ENCODE measurements at places on chromosomes 12 and 14.
A peak's percentile ranks its signal among the peaks of the same experiment; 100 is the strongest.

GRCh38 chr12:121888083-121888477 is 510 bp upstream of the PSMD9 start:
- DNase-seq = no peak

- DNase-seq = no peak
Observed at GRCh38 chr12:69627501-69627900, 16.8 kb upstream of the LRRC10 start.

DNA sequence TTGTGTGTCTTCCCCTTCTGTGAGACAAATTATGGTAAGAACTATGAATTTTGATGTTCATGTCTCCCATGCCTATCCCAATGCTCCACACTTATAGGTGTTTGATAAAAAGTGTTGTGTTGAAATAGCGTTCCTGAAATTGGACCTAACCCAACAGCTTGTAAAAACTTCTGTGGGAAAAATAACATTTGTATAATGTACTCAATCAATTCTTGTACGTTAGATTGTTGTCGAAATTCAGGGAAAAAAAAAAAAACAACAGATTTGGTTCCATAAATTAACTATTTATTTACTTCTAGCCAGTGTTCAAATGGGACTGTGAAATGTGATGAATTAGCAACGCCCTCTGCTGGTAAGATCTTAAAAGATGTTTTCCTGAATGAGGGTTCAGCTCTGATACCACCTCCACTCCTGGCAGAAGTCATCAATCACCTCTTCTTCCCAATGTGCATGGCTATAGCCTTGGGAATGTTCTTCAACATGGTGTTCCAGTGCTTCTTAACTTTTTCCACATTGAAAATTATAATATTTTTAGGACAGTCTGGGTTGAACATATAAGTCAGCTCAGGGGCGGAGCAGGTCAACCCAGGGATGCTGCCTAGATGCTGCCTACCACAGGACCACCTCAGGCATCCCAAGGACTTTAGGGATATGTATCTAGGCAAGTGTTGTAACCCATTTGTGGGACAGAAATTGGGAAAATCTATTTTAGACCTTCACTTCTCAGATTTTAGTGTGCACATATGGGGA is 170.6 kb downstream of the OTOGL start:
- DNase-seq = no peak

- DNase-seq = no peak
Observed at GRCh38 chr12:1199700-1200099, 208.7 kb downstream of the ERC1 start.

- DNase-seq = no peak
Observed at GRCh38 chr12:50894241-50894640, 51.5 kb downstream of the TMPRSS12 start.

DNA sequence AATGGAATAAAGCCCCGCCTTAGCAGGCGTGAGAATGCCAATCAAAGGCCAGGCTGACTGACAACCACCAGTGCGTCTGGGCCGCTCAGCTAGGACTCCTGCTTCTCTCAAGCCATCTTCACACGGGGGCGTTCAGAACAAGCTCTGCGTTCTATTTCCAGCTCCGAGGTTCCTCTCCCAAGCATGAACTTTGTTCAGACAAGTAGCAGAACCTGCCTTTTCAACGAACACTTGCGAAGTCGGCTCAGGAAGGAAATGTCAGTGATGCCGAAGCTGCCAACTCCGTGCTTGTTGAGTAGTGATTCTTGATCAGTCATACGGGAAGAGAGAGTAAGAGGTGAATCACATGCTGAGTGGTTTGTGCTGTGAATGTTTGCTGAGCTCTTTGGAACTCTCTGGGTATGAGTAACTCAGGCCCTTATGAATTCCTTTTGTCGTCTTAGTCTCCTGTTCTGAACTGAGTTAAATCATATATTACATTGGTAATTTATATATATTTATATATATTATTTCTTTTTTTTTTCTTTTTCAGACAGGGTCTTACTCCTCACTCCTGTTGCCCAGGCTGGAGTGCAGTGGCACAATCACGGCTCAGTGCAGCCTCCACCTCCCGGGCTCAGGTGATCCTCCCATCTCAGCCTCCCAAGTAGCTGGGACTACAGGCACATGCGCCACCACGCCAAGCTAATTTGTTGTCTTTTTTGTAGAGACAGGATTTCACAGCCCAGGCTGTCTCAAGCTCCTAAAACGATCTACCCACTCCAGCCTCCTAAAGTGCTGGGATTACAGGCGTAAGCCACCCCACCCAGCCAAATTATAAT is 29.4 kb upstream of the BCL7A start:
- peak; percentile 59 for DNase-seq

- DNase-seq = no peak
Observed at GRCh38 chr12:125006365-125006764, 12.9 kb downstream of the BRI3BP start.

GRCh38 chr14:29475641-29476040 is 452.0 kb downstream of the PRKD1 start:
- DNase-seq = no peak

DNA sequence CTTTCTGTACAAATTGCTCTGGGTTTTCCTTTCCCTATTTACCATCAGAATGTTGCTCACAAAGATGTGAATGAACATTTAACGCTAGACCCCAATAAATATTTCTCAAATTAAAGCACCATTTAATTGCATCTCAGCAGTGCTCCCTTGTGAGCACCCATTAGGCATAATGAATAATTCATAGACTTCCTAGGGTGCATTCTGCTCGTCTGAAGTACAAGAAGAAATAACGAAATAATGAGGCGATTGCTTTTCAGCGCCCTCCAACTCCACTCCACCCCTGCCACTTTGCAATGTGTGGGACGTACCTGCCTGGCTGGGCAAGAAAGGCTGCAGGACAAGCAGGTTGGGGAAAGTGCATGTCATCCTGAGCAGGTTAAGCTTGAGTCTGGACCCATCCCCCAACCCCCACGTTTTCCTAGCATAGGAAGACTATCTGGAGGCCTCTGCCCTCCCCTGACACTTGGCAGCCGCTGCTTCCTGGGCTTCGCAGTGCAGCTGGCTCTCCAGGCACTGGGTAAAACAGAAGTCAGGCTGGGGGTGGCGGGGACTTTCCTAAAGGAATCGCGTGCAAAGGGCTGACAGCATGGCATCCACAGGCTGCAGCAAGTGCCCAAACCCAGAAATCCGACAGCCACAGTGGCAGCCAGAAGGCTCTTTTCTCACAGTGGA is 253.7 kb downstream of the DUSP6 start:
- no peak for DNase-seq

DNA sequence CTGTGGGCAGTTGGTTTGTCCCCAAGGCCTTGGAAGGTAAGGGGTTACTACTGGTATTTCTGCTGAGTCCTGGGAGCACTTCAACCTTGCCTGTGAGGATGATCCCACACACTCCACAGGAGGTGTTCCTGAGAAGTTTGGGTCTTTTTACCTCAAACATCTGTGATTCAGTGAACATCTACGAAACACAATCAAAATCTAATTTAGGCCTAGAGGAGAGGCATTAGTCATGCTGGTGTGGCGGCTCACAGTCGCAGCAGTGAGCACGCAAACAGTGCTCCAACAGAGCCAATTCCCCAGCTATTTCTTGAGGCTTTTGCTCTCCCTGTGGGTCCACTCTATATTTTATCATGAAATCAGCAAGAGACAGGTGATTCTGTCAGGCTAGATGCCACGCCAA is 107.6 kb downstream of the APAF1 start:
- no peak for DNase-seq

GRCh38 chr12:99253068-99253467 is 394.5 kb upstream of the GARIN6 start:
- DNase-seq = no peak

DNA sequence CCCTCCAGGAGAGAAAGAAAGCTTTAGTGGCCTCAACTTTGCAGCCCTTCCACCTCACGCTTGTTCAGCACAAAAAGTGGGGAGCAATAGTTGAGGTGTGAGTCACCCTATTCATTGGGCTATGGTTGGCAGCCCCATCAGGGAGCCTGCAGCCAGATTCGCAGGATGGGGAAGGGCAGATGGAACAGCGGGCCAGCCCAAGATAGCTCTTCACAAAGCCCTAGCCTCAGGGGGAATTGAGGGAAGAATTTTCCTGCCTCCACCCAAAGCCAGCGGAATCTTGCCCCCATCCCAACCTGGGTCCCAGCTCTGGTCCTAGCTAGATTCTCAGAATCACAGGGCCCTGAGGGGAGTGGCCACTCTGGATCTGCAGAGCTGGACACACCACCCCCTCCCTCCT is 3.6 kb upstream of the KRT5 start:
- DNase-seq = no peak

DNA sequence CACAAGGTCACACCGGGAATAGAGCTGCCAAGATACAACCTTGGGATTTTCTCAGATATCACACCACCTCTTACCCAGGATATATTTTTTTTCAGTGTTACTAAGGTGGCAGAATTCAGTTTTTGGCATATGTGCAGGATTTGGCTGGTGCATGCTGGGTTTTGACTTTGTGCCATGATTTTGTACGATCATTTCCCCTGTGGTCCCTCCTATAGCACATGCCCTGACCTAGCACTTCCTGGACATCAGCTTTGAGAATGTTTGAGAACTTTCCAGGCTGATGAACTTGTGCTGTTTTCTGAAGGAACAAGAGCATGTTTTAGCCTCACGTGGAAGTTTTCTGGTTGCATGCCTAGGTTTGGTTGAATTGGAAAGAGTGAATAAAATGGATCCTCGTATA is 11.0 kb upstream of the TBPL2 start:
- no peak for DNase-seq

GRCh38 chr12:119432949-119433348 is 98.4 kb downstream of the CCDC60 start:
- no peak for DNase-seq

- no peak for DNase-seq
Observed at GRCh38 chr14:61191733-61192132, 89.4 kb downstream of the TMEM30B start.

DNA sequence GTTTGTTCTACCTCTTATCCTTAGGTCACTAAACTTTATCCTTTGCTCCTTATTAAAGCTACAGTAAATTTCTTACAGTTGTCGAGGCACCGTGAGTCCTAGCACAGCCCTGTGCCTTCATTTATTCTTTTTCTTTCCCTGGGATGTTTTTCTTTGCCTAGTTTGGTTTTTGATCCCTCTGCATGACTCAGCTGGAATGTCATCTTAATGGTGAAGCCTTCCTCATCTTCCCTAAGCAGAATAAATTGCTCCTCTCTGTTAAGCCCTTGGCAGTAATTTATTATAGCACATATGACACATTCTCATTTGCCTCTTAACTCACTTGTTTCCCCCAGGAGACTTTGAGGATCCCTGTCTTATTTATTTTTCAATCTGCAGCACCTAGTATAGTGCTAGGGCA is 16.6 kb downstream of the ACTR10 start:
- DNase-seq = no peak

DNA sequence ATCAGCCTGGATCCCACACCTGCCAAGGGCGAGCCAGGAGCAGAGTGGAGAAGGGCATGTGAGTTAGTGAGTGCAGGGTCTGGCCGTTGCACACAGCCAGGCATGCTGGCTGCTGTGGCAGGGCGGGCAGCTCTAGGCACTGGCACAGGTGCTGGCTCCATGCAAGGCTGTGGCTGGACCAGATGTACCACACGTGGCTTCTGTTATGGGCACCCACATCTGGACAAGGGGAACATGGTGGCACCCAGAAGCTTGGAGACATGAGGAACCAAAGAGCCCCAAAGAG is 20.1 kb downstream of the SERPINA3 start:
- DNase-seq = no peak

- no peak for DNase-seq
Observed at GRCh38 chr14:103340480-103341212, 6.6 kb downstream of the EIF5 start.

DNA sequence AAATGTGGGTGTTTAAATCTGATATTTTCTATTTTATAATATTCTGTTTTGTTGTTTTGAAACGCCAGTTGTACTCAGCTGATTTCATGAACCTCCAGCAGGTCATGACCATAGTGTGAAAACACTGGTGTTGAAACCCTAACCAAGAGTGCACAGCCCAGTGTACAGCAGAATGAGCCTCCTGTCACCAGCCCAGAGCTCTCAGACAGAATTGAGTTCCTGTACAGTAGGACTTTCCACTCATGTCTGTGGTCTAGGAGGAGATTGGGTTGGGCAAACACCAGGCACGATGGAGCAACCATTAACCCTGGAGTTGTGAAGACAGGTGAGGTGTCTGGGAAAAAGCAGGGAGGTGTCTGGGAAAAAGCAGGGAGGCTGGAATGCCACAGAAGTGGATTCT is 908.8 kb downstream of the VRK1 start:
- no peak for DNase-seq

- DNase-seq = no peak
Observed at GRCh38 chr14:72683787-72684186, 210.1 kb downstream of the DPF3 start.

DNA sequence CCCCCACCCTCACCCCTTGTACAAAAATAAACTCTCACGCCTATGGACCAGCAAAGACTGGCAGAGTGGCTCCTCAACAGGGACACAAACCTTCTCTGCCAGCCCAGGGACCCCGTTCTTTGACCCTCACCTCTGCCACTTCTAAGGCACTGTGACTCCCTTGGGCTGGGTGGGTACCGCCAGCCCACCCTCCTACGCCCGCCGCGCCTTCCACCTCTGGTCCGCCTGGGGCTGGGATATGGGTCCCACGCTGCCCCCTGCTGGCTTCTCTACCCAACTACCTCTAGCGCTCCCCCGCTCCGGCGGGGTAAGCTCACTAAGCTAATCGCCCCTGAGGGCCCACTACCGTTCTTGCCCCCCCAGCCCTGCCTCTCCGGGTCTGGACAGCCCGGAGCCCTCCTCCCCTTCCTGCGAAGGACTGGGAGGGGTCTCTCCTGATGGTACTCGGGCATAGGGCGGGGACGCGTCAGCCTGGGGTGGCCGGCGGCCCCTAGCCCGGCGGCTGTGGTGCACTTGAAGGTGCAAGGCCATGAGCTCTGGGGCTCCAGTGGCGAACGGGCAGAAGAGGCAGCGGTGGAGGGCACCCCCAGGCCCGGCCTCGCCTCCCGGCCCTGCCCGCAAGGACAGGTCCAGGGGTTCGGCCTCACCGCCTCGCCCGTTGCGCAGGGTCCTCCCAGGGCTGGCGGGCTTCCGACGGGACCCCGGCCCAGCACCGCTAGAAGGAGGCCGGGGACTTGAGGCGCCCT is 8.1 kb downstream of the ZNF219 start:
- no peak for DNase-seq

- no peak for DNase-seq
Observed at GRCh38 chr14:51465486-51465885, 186.2 kb upstream of the FRMD6 start.

- DNase-seq = no peak
Observed at GRCh38 chr14:59869381-59870255, 958 bp downstream of the RTN1 start.

GRCh38 chr12:94174576-94174975 is 26.2 kb downstream of the PLXNC1 start:
- no peak for DNase-seq

Measured in stimulated activated CD4-positive, alpha-beta T cell treated with anti-CD3 and anti-CD28 coated beads, Interleukin-4, amount 100 ng/mL, for 4 hours (primary cell).